ENCODE measurements at places on chromosomes 16 and 17.

GRCh38 chr16:82331397-82331796, 161.4 kb upstream of the MPHOSPH6 start:
- no peak for DNase-seq

GRCh38 chr17:80362428-80363119, 52.4 kb upstream of the ENDOV start:
- DNase-seq, result no peak

DNA sequence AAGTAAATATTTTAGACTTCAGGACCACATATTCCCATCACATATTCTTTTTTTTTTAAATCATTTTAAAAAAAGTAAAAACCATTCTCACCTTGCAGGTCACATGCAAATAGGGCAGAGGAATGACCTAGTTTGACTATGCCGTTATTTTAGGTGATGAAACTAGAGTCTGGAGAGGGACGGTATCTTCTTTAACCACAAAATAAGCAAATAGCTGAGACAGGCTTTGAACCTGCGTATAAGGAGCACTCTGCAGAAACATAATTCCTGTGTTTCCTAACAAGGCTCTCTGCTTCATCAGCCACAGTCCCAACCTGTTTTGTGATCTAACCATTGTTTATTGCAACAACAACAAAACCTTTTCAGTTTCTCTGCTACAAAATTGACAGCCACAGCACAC, 121.5 kb downstream of the PCTP start:
- no peak for DNase-seq

DNA sequence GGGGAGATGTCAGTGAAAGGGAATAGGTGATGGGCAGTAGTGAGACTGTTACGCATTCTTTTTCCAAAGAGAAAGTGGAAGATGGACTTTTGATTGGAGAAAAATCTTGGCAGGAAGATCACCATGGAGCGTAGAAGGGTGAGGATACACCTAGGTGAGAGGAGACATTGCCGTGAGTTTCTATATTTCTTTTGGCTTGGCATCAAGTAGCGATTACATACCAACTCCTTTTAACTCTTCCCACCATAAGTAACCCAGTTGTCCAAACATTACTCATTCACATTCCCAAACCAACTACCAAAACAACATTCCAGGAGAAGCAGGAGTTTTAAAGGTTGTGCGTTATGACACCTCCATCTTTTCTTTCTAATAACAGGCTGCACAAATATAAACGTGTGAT, 10.7 kb upstream of the KRT28 start:
- DNase-seq, result no peak

DNA sequence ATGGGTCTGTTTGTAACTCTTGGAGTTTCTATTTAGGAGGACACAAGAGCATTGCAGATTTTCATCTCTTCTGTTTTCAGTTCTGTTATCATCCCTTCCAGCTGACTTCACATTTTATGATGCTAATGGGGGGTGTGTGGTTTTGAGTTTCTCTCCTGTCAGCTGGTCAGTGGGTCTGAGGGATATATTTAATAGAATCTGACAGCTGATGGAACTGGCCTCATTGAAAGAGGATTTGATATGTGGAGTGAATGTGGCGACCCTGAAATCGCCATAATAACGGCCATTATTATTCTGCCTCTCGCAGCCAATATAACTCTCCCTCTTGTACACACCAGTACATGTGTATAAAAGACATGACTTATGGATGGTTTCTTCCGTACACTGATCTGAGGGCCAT, 128.1 kb downstream of the SALL1 start:
- DNase-seq, result no peak

GRCh38 chr16:53643474-53643873, 60.2 kb downstream of the RPGRIP1L start:
- no peak for DNase-seq

GRCh38 chr17:51455211-51455610, 194.9 kb downstream of the UTP18 start:
- no peak for DNase-seq

- no peak for DNase-seq
Measured at GRCh38 chr16:868846-869822, 68.6 kb upstream of the GNG13 start.

GRCh38 chr16:89268987-89269735, 51.7 kb downstream of the ZNF778 start:
- no peak for DNase-seq

- DNase-seq, result no peak
Measured at GRCh38 chr16:72665701-72666100, 382.2 kb downstream of the ZFHX3 start.
